ENCODE measurements at places on chromosomes 12 and 14.

DNA sequence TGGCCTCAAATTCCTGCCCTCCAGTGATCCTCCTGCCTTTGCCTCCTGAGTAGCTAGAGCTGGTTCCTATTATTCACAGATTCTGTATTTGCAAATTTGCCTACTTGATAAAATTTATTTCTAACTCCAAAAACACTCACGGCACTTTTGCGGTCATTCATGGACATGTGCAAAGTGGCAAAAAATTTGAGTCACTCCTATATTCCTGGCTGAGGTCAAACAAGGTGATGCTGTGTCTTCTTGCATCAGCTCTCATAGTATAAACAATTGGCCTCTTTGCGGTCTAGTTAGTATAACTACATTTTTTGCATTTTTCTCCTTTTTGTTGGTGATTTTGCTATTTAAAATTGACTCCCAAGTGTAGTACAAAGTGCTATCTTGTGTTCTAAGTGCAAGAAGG lies 24.7 kb downstream of the ATF1 start:
- DNase-seq: no peak

DNA sequence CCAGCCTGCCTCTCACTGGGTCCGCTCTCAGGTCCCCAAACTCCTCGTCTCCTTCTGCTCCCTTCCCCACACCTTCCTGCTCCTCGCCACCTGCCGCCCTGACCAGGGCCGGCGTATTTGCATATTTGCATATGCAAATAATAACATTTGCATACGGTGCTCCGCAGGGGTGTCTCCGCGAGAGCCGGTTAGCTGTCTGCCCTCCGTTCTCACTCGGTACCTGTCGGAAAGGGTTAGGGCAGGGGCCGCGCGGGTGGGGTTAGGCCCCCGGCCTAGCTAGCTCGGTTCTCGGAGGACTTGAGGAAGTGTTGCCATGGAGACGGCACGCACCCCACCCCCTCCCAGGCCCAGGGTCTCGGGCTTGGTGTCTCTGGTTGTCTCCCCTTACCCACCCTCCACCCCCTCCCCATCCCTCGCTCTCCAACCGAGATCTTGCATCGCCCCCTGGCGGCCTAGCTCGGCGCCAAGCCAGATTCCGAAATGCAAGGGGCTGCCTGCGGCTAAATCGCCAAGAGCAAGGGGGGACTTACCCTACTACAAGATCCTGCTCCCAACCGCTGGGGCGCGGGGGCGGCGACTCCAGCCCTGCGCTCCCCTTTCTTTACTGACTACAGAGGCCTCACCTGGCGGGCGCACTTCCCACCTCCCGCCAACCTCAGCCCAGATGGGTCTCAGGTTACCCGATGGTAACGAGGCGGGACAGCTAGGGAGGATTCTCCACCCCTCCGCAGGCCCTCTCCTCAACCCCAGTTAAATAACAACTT lies 8.1 kb downstream of the STAC3 start:
- peak; percentile 98 for DNase-seq

GRCh38 chr14:44369401-44370123 lies 137.5 kb downstream of the FSCB start:
- DNase-seq: peak; percentile 7

GRCh38 chr12:87439990-87440827 lies 589.0 kb downstream of the C12orf50 start:
- no peak for DNase-seq

GRCh38 chr14:101061411-101062064 lies 158.0 kb upstream of the RTL1 start:
- no peak for DNase-seq

DNA sequence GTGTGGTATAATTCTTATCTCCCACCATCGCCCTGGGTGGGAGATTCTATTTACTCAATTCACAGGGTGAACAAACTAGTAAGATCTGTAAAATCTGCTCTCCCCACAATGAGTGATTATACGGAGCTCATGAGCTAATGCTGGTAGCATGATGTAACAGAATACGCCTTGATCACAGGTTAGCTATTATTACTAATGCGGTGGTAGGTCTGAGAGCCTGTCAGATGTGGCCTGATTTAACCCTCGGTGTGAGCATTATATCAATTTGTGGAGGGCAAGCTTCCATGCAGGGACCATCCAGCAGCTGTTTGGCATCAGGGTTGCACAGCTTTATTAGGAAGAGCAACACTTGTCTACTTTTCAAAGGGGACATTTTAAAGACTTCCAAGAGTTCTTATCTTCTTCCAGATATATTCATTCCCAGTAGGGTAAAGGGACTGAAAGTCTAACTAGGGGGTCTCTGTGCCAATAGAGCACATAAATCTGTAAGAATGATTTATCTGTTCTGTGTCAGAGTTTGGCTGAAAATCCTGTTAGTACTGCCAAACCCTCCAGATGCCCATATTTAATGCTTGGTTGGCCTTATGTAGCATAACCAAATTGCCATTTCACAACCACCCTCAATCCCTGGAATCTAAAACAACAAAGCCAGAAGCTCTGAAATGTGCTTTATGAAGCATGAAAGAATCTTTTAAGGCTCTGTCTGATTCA lies 18.7 kb downstream of the TSHR start:
- no peak for DNase-seq
